ENCODE measurements at places on chromosomes 7 and 10.
A peak's percentile ranks its signal among the peaks of the same experiment; 100 is the strongest.

GRCh38 chr10:130430852-130431704 lies 294.9 kb downstream of the GLRX3 start:
- no peak for DNase-seq

DNA sequence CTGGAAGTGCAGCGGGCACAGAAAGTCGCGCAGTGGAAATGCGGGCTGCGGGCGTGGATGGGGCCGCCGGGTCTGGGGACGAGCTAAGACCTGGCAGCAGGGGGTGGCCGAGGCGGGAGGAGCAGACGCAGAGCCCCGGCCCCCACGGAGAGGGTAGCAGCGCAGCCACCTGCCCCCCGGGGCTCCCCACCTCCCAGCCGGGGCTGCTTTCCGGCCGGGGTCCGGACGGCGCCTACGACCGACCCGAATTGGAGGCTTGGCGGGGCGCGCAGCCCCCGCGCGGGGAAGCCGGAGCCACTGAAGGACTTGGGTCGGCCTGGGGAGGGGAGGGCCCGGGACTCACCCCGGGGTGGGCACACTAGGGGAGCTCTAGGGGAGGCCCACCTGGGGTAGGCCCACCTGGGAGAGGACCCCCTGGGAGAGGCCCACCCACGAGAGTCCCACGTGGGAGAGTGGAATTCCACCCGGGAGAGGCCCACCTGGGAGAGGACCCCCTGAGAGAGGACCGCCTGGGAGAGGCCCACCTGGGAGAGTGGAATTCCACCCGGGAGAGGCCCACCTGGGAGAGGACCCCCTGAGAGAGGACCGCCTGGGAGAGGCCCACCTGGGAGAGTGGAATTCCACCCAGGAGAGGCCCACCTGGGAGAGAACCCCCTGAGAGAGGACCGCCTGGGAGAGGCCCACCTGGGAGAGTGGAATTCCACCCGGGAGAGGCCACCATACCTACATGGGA lies 854 bp upstream of the CFAP46 start:
- DNase-seq: no peak

DNA sequence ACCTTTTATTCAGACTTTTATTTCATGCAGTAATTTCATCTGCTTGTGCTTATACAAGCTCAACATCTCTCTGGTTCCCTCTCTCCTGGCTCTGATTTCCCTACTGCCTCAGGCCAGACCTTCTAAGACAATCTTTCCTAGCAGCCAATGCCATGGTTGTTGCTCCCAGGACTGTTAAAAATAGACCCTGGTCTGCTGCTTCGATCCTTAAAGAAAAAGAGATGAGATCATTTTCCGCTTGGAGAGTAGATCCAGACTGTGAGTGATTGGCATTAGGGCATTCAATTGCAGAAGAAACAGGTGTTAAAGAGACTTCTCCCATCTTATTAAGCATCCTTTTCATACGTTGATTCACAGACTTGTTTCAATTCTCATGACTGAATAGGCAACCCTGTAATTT lies 68.4 kb upstream of the ITGB1 start:
- no peak for DNase-seq

DNA sequence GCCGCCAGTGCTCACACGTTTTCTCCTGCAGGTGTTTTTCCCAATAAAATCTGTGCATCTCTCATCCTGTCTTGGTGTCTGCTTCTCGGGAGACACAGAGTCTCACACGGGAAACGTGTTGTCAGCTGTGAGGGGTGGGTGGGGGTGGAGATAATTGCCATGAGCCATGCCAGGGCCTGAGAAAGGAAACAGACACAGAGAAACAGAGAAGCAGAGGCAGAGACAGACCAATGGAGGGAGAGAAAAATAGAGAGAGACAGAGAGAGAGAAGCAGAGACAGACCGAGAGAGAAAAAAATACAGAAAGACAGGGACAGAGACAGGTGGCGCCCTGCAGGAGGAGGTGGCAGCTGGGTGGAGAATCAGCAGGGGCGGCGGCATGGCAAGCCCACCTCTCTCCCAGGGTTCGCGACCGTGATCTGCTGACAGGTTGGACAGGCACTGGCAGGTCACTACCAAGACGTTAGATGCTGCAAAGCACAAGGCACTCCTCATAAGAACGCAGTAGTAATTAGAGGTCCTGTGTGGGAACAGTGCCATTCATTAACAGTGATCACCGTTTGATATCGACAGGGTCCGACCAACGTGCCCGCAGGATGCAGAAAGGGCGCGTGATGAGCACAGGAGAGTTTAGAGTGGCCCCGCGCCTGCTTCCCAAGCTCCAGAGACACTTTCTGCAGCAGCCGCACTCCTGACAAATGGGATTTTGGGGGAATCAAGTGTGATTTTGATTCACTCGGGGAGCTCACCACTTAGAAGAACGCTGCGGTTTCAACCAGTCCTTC lies 70.5 kb upstream of the INSIG1 start:
- DNase-seq: no peak

- no peak for DNase-seq
Measured at GRCh38 chr7:139034336-139034735, 1.5 kb downstream of the ZC3HAV1L start.

DNA sequence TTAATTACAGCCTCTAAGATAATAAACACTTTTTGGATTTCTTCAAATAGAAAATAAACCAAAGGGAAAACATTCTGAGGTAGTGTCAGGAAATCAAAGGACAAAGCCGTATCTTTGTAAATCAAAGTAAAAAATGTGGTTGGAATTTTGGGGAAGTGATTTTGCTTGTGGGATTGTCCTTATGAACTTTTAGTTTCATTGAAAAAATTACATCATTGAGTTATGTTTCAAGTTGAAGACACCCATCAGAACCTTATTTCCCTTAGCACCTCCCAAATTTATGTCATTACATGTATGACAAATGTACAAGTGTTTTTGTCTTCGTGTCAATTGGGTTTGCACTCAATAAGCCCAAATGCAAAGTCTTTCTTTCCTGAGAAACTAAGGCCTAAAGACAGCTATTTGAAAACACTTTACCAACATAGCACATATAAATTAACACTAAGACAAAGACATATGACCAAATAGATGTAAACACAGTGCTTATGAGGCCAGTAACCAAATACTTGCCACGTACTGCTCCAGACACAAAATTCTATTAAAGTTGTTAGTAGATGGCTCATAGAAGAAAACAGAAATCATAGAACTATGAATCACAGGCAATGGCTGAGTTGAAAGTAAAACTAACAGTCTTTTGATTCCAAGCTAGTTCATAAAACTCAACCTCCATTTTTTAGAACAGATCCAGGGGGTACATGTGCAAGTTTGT lies 26.9 kb upstream of the LAMB4 start:
- DNase-seq: no peak

GRCh38 chr10:116838143-116838725 lies 11.1 kb upstream of the ENO4 start:
- no peak for DNase-seq

DNA sequence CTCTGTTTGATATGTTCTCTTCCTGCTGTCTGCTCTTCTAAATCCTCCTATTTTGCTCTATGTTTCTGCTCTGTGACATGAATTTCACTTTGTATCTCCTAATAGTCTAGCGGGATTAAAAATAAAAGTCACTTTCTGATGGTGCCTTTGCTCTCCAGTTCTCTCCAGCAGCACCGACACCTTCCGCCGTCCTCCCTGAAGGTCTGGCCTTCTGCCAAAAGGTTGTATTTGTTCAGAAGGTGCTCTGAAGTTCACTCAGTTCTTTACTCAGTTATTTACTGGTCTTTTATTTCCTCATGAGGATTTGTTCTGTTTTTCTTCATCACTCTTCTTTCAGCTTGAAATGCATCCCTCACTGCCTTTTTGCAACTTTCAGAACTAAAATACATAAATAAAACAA lies 11.2 kb upstream of the EPHA1 start:
- no peak for DNase-seq

DNA sequence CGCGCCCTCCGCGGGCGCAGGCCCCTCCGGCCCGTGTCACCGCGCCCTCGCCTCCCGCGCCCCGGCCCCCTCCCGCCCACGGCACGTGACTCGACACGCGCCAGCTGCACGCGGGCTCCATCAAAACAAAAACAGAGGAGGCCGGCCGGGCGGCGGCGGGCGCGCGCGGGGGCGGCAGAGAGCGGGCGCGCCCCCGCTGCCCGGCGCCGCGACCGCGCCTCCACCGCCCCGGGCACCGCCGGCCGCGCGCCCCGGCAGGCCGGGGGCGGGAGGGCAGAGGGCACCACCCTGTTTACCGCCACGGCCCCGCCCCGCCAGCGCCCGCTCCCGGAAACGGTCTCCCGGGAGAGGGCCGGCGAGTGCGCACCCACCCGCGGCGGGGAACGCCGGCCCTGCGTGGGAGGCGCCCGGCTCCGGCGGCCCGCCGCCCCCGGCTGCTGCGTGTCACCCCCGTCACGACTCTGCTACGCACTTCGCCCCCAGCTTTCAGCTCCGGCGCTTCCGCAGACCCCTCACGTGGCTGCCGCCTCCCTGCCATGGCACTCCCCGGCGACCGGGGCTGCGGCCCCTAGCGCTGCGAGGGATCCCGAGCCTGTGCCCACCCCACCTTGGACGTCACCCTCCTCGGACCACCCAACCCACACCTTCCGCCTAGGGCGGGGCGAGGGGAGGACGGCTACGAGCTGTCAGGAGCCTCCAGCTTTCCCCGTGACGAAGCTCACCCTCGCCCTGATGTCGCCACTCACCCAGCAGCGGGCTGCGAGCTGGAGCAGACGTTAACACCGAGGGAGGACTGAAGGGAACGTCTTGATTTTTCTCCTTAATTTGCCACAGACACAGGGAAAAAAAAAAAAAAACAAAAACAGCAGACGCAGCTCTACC lies 221.6 kb upstream of the MKLN1 start:
- peak; percentile 83 for DNase-seq

GRCh38 chr10:34905200-34905927 lies 90.3 kb upstream of the PARD3 start:
- DNase-seq: no peak

DNA sequence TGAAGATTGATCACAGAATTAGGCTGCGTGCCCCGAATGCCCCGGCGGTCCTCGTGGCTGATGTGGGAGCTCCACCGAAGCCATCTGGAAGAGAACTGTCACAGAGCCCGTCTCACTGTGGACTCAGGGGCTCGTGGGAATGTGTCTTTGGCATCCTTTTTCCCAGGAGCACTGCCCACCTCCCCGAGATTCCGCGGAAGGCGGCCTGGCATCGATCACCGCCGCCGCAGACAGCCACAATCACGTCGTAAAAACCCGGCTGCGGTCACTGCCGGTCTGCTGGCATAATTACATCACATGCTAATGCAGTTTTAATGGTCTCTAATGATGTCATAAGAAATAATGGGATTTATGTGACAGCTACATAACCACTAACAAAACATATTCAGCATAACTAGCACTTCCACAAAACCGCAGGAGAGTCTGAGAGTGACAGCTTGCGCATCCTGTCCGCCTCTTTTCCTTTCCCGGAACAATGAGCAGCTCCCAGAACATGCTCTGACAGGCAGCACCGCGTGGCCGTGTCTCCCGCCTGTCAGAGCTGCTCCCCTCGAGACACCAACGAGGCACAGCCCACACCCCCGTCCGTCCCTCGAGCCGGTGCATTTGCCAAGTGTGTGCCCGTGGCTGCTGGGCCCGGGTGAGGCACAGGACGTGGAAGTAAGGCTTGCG lies 490.0 kb downstream of the PTPRN2 start:
- DNase-seq: no peak

- DNase-seq: no peak
Measured at GRCh38 chr10:132715776-132716680, 69.9 kb downstream of the NKX6-2 start.

DNA sequence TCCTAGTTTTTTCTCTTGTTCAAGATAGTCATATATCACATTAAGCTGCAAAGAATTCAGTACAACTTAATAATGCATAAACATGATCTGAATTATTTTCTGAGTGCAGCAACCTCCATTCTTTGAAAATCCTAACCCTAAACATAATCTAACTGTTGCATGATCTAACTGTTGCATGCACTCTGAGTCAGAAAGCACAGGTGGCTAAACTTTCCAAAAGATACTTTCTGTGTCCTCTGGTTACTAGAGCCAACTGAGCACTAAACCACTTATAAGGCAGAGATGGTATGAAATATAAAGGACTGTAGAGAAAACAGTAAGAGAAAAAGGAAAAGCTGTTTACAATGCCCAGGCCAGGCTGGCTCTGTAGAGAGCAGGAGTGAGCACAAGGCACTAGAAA lies 23.0 kb upstream of the FAM133B start:
- no peak for DNase-seq

- no peak for DNase-seq
Measured at GRCh38 chr10:126058104-126058503, 161.7 kb downstream of the FANK1 start.

- no peak for DNase-seq
Measured at GRCh38 chr7:53315981-53316380, 280.5 kb downstream of the POM121L12 start.

GRCh38 chr10:126017961-126018560 lies 121.7 kb downstream of the FANK1 start:
- no peak for DNase-seq

- DNase-seq: no peak
Measured at GRCh38 chr7:8739837-8740236, 306.4 kb downstream of the NXPH1 start.

- DNase-seq: no peak
Measured at GRCh38 chr7:74568658-74569057, 88.9 kb upstream of the GTF2I start.

DNA sequence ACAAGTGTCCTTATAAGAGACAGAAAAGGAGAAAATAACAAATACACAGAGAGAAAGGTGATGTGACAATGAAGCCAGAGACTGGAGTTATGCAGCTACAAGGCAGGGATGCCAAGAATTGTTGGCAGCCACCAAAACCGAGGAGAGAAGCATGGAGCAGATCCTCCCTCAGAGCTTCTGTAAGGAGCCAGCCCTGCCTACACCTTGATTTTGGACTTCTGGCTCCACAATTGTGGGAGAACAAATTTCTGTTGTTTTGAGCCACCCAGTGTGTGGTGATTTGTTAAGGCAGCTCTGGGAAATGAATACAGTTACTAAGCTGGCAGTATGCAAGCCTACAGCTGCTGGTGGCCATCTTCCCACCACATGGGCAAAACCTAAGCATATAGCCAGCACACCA lies 163.6 kb downstream of the GRM8 start:
- no peak for DNase-seq
